GM20000 (cell line): ENCODE measurements at places on chromosomes 6 and 20.

- DNase-seq = no peak
These were observed 8.7 kb upstream of the STXBP5 start for GRCh38 chr6:147195510-147195909.

GRCh38 chr6:144232832-144233230 lies 52.3 kb upstream of the UTRN start:
- DNase-seq = no peak

DNA sequence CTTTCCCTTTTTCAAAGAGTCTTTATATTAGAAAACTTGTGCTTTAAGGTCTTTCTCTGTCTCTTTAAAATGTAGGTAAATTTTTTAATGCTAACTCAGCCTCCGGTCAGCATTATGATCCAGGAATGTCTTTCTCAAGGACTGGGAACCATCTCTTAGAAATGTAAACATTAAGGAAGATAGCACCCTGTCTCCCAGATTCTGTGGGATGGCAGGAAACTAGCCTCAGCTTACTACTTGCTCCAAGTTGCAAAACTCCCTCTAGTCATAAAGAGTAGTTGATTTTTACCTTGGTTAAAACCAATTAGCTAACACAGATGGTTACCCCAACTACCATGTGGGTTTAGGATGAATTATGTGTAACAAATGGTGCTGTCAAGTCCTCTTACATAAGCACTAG lies 4.7 kb upstream of the TAAR1 start:
- DNase-seq = no peak

DNA sequence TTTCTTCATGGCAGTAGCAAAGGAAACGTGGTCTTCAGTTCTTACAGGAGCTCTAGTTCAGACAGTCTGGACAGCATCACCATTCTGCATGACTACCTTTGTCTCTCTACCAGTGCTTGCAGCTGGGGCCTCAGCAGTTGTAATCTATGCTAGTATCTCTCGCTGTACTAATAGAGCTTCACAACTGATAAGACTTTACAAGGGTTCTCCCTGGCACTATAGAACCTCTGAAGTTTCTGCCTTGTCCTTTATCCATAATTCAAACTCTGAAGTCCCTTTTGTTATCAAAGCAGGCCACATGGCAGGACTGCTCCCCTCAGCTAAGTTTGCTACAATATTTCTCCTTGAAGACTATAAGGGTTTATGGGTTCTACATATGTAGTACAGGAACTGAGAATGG lies 842.1 kb upstream of the ADGRB3 start:
- no peak for DNase-seq

DNA sequence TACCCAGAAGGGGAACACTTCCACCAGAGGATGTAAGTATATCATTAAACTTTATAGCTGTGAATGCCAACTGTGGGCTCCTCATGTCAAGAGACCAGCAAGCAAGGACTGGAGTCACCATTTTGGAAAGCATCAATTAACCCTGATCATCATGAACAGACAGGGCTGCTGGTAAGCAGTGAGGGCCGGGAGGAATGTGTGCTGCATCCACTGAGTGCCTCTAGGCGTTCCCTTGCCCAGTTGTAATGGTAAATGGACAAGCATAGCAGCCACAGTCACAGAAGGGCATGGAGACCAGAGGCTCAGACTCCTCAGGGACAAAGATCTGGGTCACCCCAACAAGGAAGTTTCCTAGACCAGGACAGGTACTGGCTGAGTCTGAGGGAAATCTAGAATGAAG lies 23.6 kb downstream of the LINC00237 start:
- no peak for DNase-seq

- no peak for DNase-seq
These were observed 120.4 kb downstream of the BCAS1 start for GRCh38 chr20:53950031-53950430.

DNA sequence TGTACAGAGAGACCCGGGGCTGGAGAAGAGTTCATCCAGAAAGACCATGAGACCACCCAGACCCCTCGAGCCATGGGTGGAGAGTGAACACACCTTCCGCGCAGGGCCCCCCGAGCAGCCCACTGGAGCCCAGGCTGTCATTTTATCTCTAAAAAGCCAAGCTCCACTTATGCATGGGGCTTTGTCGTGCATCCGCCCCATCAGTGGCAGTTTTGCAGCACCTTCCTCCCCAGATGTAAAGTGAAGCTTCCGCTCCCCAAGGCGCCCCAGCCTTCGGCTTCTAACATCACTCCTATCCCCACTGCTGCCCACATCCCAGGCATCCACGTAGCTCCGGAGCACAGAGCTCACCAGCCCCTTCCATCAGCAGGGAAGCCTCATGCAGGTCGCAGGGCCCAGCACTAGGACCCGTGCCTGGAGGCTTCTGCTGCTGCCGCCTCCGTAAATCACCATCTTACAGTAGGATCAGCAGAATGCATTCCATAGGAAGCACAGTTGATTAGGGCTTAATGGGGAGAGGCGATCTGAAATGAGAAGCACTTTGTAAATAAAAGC lies 301.1 kb downstream of the TAF4 start:
- DNase-seq = no peak

- no peak for DNase-seq
These were observed 238.6 kb upstream of the PLN start for GRCh38 chr6:118309337-118310093.

DNA sequence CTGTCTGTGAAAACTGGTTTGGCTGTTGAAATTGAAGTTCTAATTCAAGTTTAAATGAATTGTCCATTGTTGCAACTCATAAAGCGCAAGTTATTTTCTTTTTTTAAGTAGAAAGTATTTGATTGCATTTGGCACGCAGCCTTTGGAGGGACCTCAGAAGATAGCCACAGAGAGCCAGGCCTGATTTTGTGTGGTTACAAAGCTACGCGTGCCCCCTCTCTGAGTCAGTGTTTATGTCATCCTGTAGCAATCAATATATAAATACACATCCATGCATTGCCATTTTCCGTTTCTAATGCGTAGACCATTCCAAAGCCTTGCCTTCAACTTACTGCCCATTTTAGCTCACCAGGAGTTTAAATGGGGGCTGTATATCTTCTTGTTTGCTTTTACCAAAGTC lies 173.2 kb downstream of the TMEM242 start:
- no peak for DNase-seq
